ENCODE measurements at places on chromosomes 3 and 15.
A peak's percentile ranks its signal among the peaks of the same experiment; 100 is the strongest.

DNA sequence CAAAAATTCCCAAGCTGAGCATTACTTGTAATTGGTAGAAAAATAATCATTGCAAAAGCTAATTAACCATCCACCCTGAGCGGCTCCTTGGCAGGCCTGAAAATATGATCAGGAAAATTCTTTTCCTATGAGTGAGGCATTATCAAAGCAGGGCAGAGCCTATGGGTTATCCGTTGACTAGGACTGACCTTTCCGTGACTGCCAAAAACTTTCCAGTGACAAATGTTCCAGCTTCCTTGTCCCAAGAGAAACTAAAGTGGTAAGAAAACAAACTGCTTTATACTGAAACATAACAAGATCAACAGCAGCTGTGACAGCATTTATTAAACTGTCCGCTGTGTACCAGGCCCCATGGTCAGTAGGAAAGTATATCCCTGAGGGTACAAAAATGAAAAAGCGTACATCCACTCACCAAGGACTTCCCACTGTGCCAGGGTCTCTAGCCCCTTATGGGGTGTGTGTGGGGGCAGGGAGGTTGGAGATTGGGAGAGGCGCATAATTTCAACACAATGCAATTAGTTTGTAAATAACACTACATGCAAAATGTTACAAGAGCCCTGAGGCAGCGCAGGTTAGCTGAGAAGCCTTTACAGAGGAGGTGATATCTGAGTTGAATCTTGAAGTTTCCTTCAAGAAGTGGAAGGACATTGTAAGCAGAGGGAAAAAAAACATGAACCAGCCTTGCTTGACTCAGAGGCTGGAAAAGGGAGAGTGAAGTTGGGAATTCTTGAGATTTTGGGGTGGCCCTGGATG lies 8.5 kb downstream of the LIPC start:
- no peak for DNase-seq

GRCh38 chr3:49006408-49007067 lies 653 bp upstream of the WDR6 start:
- DNase-seq: no peak

DNA sequence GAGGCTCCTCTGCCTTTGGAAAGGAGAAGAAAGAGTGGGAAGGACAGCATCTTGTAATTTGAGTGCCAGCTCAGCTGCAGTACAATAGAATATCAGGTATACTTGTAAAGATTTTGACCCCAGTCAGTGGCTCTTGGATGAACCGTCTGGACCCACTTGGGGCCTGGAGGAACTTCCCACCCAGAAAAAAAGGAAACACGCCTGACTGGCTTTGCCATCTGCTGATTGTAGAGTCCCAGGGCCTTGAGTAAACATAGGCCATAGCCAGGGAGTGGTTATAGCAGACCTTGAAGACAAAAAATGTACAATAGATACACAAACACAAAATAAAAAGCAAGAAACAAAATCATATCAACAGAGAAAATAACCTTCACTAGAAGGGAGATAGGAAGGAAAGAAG lies 112.1 kb downstream of the GOLIM4 start:
- DNase-seq: no peak

DNA sequence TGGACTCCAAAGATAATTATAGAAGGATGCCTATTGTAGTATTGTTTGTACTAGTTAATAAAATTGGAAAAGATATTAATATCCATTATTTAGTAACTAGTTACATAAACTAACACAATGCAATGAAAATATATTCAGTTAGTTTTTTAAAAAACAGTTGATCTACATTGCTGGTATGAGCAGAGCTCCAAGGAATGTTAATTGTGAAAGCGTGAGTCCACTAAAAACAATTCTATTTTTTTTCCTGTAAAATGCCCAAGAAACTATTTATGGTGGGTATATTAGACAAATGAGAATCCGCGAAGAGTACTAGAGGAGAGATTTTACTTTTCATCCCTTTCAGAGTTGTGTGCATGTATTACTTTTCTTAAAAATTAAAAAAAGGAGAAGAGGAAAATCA lies 104.3 kb downstream of the MCTP2 start:
- no peak for DNase-seq

- no peak for DNase-seq
Observed at GRCh38 chr15:29420188-29420587, 150.6 kb upstream of the NSMCE3 start.

DNA sequence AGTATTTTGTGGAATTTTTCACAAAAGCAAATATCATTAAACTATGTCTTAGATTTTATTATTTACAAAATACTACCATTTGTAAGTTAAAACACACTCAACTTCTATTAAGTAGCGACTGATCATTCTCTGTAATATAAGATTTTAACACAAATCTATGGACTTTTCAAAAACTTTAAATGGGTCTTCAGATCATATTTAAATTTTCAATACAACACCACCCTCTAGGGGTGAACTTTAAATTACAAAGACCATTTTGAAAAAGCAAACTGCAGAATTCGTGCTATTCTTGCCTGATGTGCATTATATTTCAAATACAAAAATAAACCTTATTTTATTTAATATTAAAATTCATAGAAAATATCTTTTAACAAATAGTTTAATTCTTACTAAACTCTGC lies 8.2 kb upstream of the VGLL4 start:
- peak; percentile 68 for DNase-seq

GRCh38 chr15:62962101-62962995 lies 80.2 kb upstream of the TPM1 start:
- no peak for DNase-seq

DNA sequence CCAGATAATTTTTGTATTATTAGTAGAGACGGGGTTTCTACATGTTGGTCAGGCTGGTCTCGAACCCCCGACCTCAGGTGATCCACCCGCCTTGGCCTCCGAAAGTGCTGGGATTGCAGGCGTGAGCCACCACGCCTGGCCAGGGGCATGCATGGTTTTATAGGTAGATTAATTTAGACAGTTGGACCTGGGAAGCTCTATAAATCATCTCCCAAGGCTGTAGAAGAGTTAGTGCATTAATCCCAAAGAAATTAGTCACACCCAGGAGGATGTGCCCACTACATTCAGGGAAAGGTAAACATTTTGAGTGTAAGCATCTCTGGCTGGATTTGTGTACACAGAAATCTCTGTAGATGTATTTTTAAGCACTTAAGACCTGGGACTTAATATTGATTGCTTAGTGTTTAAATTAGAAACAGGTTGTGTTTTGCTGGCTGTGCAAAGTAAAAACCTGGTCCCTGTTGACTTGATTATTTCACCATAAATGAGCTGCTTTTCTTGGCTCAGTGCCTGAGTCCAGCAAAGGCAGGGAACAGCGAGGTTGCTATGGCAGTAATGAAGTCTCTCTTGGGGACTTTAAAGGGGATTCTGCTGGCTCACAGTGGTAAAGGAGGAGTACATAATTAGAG lies 19.2 kb downstream of the EXOSC7 start:
- DNase-seq: no peak

- no peak for DNase-seq
Observed at GRCh38 chr3:23752126-23752525, 53.6 kb upstream of the UBE2E1 start.

DNA sequence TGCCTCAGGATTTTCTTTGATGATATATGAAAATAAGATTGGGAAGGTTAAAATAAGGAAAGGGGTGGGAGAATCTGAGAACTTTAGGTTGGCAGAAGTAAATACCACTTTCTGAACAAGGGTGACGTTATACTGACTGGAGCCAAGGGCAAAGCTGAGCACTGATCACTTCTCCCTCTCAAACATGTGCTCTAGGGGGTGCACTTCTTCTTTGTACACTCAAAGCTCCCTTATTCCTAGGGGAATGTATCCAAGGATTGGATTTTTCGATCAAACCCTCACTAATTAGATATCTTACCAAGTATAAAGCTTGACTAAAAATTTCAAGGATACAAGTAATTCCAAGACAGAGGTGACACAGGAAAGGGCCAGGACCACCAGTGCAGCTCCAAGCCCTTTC lies 243.9 kb upstream of the UMPS start:
- no peak for DNase-seq

DNA sequence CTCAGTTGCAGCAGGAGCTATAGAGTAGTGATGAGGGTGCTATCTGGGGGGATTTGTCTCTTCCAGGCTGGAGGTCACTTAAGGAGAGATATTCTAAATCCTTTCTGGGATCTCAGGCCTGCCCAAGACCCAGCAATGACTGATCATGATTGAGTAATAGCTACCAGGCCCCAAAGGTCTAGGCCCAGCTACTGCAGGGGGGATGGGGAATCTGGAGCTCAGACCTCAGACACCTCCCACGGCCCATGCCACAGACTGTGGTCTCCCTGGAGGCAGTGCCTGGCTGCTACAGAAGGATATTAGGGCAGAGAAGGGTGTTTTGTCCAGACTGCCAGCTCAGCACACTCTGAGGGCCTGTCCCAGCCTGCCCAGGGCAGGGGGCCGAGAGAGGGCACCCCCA lies 6.9 kb downstream of the SLC38A3 start:
- DNase-seq: no peak

DNA sequence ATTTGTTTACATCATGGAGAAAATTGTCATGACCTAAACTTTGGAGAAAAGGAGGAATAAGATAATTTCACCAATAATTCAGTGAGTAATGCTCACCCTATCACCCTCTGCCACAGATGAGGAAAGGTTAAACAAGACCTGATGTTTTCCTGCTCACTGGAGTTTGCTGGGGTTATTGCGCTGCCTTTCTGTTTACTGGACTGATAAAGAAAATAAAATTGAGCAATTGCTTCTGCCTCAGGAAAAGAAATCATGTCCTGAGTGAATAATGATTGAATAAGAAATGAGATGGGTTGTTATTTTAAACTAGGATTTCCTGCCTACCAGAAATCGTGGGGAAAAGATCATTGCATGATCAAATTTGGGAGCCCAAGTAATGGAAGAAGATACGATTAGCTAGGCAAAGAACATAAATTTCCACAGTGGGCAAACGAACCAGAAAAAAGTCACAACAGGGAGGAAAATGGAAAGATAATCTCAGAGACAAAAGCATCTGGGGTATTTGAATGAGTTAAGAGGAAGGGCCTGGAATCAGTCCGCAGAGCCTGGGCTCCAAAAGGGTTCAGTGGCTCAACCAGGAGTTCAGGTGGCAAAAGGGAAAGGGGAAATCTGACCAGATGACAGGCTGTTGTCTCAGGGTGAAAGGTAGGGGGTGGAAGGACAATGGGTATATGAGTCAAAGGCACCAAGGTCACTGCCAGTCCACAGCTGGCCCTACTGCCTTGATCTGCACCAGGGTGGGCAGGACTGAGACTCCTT lies 146.8 kb downstream of the FAM43A start:
- DNase-seq: no peak

- no peak for DNase-seq
Observed at GRCh38 chr3:160280836-160281235, 55.6 kb downstream of the C3orf80 start.

GRCh38 chr15:74314795-74315438 lies 52.5 kb downstream of the CYP11A1 start:
- peak; percentile 14 for DNase-seq

DNA sequence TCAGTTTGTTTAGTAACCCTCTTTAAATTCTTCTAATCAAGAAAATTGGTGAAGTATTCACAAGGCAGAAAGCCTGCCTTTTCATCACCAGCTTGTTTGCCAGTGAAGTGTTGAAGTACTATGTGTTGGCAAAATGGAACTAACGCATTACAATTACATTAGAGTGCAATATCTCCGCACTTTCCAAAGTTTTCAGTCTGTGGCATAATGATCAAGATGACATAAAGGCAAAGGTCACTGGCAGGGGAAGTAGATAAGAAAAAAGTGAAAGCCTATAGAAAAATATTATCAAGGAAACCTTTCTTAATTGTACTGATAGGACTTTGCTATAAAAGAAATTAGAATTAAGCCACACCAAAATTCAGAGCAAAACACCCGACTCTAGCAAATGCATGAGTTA lies 25.0 kb upstream of the TM4SF1 start:
- no peak for DNase-seq

- no peak for DNase-seq
Observed at GRCh38 chr3:100525753-100526612, 33.6 kb downstream of the TMEM45A start.

GRCh38 chr3:154779571-154779970 lies 300.5 kb upstream of the MME start:
- no peak for DNase-seq

GRCh38 chr15:76431971-76432370 lies 95.4 kb downstream of the ISL2 start:
- DNase-seq: no peak

GRCh38 chr3:186025161-186025560 lies 83.7 kb downstream of the ETV5 start:
- no peak for DNase-seq

DNA sequence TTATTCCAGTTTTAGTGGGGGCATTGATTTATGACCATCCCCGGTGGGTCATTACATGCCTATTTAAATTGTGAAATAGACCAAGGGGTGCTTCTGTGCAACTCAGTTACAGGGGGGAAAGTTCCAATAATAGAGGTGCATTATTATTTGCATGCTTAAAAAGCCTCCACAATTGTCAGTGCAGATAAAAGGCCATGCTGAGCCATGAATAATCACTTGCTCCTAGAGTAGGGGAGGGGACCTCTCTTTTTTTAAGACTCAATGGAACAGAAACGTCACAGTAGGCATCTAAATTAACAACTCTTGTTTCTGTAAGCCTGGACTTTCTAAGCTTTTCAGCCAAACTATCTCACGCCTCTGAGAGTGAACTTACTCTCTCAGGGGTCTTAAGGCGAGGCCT lies 66.5 kb upstream of the CMTM7 start:
- no peak for DNase-seq

DNA sequence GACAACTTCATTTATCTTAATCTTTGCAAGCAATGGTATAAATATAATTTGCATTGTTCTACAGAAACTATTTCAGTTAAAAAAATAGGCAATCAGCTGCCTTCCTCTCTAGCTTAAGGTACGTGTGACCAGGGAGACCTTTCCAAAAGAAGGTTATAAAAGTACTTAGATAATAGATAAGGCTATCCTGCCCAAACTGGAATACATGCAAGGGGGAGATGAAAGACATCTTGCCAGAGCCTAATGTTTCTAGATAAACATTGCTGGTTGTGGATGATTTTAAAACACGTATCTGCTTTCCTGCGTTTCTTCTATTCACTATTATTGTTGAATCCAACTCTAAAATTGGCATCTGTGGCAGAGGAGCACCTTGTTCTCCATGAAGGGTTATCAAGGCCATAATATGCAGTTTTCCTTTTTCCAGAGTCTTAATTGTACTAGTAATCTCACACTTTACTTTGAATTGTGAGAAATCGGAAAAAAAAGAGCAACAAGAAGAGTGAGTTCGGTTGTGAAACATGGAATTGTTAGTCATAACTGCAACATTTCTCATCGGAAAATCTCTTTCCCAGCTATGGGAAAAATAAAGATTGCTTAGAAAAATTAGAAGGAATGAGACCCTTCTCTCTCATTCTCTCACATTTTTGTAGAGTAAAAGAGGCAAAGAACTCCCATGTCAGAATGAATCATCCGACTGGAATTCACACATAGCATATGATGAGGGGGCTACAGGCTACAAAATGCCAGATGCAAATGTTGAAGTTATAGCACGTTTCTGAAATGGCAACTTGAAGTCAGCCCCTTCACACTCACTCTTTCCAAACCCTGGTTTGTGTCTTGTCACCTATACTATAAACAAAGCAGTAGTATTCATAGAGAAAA lies 936.1 kb upstream of the NR2F2 start:
- no peak for DNase-seq
